CD4-positive, alpha-beta T cell treated with Interleukin-15 for 4 hours (primary cell): ENCODE measurements at places on chromosomes 16 and 17.

DNA sequence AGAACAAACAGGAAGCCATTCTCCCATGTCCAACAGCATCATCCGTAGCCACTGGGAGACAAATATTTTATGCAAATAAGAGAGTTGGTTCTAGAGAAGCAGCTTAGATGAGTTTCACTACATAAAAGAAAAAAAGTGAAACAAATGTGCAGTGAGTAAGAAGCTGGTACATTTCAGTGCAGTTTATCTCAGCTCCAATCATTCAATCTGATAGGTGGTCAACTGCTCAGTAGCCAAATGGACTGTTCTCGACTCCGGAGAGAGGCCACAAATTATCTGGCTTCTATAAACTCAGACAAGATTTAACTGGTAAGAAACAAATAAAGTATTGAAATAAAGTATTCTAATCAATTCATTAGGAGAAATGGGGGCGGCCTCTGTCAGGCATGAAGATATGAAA lies 68.3 kb downstream of the MAF start:
- no peak for DNase-seq

GRCh38 chr17:13978478-13978877 lies 90.8 kb upstream of the COX10 start:
- no peak for DNase-seq

GRCh38 chr17:16419074-16419928 lies 3.9 kb downstream of the TRPV2 start:
- DNase-seq: peak; percentile 68

GRCh38 chr17:8029121-8029520 lies 9.7 kb upstream of the ALOX15B start:
- DNase-seq: no peak

- DNase-seq: no peak
These were observed 20.5 kb downstream of the SLC7A5 start for GRCh38 chr16:87848676-87849345.

DNA sequence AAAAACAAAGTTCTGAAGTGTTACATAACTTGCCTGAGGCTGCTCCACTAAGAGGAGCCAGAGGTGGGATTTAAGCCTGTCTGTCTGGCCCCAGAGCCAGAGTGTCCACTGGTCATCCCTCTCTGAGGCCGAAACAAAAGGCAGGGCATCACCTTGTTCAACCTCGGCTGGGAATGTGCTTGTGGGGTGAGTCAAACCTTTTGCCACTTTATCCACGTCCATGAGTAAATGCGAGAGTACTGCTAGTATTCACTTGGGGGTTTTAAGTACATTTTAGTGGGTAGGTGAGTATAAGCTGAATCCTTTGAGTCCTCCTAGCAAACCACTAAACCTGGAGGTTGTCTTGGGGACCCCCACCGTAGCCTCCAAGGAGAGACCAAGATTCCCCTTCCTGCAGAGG lies 103.5 kb downstream of the STX8 start:
- no peak for DNase-seq

DNA sequence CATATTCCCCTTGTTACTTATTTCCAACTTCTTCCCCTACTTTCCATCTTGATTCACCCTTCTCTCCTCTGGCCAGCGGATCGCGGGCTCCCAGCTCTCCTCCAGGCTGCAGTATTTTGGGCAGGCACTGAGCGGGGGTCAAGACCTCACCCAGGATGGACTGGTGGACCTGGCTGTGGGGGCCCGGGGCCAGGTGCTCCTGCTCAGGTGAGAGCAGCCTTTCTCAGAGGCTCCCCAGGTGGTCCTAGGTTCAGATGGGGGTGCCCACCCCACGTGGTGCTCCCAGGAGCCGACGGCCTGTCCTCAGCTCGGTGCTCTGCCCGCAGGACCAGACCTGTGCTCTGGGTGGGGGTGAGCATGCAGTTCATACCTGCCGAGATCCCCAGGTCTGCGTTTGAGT lies 16.0 kb downstream of the ITGAX start:
- DNase-seq: no peak

DNA sequence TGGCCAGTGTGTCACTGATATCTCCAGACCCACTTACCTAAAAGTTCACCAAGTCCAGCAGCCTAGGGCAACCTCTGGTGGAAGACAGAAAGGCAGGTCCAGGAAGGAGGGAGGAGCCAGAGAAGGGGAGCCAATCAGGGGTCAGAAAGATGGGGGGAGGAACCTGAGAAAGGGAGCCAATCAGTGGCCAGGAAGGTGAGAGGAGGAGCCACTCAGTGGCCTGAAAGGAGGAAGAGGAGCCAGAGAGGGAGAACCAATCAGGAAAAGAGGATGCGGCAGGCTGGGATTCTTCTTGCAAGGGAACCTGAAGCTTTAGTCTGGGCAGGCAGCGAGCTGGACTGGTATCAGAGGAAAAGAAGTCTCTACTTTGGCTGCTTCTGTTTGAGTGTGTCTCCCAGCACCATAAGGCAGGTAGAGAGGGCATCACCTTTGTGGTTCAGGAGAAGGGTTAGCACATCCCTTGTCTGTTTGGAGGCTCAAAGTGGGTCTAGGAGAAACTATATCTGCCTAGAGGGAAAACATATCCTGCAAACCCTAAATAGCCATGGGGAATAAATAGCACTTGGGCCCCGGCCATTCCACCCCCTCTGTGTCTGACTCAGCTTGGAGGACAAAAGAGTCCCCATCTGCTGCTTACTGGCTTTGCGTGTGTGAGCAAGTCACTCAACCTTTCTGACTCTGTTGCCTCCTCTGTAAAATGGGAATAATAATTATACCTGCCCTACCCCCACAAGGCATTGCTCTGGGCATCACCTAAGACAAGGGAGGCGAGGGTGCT lies 43.4 kb upstream of the CRHR1 start:
- DNase-seq: no peak

- DNase-seq: no peak
These were observed 15.0 kb downstream of the GGA3 start for GRCh38 chr17:75246404-75246803.

- DNase-seq: no peak
These were observed 3.5 kb downstream of the PLK1 start for GRCh38 chr16:23682181-23682580.

DNA sequence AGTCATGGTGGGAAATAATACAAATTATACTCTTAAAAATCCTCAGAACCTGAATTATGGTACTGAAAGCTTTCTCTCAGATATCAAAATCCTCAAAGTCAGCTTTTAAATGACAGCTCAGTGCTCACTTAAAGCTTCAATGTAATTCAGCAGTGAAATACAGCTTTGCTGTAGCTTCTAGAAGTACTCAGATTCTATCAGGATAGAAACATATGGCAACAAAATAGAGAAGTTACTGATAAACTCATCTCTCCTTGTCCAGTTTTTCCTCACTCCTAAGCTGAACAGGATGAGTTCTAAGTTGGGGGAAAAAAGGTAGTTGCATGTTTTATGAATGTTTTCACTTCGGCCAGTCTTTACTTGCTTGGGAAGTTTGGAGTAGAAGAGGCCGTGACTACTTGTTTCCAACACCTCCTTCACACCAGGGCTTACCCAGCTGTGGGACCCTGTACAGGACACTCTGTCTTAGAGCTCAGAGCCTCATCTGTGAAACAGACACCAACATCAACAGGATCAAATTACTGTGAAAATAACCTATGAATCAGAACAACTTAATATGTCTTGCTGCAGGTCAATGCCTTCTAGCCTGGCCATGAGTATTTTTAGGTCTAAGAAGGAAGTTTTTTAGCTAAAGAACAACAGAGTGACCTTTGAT lies 30.2 kb downstream of the OGFOD1 start:
- DNase-seq: no peak

GRCh38 chr17:38886643-38887010 lies 16.8 kb downstream of the LASP1 start:
- no peak for DNase-seq

- no peak for DNase-seq
These were observed 12.8 kb upstream of the RAB11FIP4 start for GRCh38 chr17:31378638-31379037.

GRCh38 chr17:78602246-78602645 lies 25.1 kb upstream of the DNAH17 start:
- no peak for DNase-seq

GRCh38 chr17:11412654-11413053 lies 171.6 kb downstream of the SHISA6 start:
- DNase-seq: no peak

DNA sequence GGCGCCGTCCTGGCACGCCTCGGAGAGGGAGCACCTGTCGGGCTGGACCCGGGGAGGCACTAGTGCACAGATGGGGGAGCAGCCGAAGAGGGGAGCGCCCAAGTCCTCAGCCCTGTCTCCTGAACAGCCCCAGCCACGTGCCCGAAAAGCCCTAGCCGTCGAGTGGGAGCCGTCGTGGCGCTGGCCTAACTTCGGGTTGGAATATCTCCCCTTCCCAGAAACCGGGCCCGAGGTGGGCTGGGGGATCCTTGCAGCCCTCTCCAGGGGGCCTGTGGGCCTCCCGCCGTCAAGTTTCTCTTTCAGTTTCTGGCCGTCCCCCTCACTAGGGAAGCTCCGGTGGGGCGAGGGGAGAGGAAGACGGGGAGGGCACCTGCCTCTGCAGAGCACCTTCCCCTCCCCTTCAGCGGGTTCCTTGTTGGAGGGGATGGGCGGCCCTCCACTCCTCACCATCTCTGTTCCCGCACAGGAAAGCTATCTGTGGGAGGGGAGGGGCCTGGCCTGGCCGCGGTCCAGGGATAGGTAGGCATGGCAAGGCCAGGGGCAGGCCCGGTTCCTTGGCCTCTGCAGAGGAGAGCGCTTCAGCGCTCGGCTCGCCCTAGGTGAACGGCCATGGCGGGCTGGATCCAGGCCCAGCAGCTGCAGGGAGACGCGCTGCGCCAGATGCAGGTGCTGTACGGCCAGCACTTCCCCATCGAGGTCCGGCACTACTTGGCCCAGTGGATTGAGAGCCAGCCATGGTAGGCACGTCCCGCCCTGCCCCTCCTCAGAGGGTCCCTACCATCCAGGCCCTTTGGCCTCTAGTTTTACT lies 709 bp downstream of the STAT5A start:
- peak; percentile 48 for DNase-seq

GRCh38 chr16:10862438-10862837 lies 14.6 kb upstream of the CIITA start:
- no peak for DNase-seq

GRCh38 chr17:28570716-28571360 lies 486 bp downstream of the PIGS start:
- DNase-seq: peak; percentile 39

DNA sequence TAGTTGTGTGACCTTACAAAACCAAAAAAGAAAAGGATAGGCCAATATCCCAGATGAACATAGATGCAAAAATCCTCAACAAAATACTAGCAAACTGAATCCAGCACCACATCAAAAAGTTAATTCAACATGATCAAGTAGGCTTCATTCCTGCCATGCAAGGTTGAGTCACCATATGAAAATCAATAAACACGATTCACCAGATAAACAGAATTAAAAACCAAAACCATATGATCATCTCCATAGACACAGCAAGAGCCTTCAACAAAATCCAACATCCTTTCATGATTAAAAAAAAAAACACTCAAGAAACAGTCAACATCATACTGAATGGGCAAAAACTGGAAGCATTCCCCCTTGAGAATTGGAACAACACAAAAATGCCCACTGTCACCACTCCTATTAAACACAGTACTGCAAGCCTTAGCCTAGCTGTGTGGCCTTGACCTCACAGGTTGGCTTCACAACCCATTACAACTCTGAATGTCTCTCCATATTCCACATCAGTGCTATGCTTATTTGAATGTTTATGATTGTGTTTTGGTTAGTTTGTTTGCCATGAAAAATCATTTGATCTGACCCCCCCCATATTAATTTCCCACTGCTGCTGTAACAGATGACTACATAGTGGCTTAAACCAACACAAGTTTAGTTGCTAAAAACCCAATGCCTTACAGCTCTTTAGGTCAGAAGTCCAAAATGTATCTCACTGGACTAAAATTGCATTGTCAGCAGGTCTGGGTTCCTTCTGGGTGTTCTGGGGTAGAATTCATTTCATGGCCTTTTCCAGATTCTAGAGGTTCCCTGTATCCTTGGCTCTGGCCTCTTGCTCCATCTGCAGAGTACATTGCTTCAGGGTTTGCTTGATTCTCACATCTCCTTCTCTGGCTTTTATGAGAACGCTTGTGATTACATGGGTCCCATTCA lies 257.1 kb upstream of the DYNLRB2 start:
- DNase-seq: no peak

- no peak for DNase-seq
These were observed 1187.6 kb upstream of the CDH8 start for GRCh38 chr16:63223851-63224250.

GRCh38 chr16:58459344-58460218 lies 40.4 kb upstream of the NDRG4 start:
- no peak for DNase-seq

- DNase-seq: no peak
These were observed 2.3 kb upstream of the FA2H start for GRCh38 chr16:74776926-74777325.

- DNase-seq: peak; percentile 68
These were observed at the start of gene RNF157 for GRCh38 chr17:76240461-76241203. Gene RNF157 (minus strand): TSS chr17:76240493. CDS start chr17:76240240, 253 bp downstream.

DNA sequence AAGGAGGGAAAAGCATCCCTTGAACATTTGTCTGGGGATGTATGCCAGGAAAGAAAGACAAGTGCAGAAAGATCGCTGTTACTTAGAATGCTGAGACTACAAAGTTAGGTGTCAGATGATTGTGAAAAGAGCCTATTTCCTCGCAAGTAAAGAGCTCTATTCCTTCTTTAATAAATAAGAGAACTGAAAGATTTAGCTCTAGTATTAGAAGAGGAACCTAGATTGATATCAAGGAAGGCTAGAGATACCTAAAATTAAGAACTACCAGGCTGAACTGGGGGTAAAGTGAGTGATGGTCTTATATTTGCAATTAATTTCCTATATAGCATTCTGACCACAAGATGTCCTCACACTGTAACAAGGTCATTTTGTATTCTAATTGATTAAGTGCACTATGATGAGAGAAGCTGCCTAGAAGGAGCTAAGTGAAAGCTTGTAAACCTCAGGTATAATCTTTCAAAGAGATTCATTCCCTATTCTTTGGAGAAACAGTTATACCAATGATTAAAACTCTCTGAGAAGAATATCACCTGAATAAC lies 62.3 kb downstream of the SSH2 start:
- no peak for DNase-seq

- DNase-seq: no peak
These were observed 3.5 kb downstream of the ZFP1 start for GRCh38 chr16:75151798-75152197.

GRCh38 chr17:48529683-48530009 lies 1.2 kb downstream of the HOXB1 start:
- DNase-seq: no peak

DNA sequence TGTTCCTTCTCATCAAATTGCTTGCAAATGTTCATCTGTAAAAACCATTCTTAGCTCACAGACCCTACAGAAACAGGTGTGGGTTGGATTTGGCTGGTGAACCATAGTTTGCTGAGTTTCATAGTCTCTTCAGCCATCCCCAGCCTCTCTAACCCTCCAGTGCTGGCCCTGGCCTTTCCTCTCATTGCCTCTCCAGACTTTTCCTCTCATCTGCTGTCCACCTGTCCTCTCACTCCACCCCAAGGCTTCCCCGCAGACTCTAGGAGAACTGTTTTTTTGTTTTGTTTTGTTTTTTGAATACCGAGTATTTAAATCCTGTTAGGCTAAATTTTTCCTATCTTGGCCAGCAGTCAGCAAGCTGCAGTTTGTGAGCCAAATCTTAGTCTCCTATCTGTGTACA lies 41.1 kb downstream of the MEOX1 start:
- DNase-seq: no peak

- DNase-seq: no peak
These were observed 124.7 kb downstream of the SNX11 start for GRCh38 chr17:48231995-48232959.

GRCh38 chr17:9367156-9367555 lies 208.5 kb downstream of the STX8 start:
- DNase-seq: no peak

- no peak for DNase-seq
These were observed 2.0 kb upstream of the DNAI2 start for GRCh38 chr17:74271901-74272561.

GRCh38 chr17:66830451-66830850 lies 4.5 kb upstream of the CACNG5 start:
- no peak for DNase-seq
